ENCODE measurements at places on chromosomes 6 and 20. TPM values are rescaled to one million over a fixed set of nuclear protein-coding genes. Genes with fewer than 3 reads are reported as not detected.
A peak's percentile ranks its signal among the peaks of the same experiment; 100 is the strongest.

DNA sequence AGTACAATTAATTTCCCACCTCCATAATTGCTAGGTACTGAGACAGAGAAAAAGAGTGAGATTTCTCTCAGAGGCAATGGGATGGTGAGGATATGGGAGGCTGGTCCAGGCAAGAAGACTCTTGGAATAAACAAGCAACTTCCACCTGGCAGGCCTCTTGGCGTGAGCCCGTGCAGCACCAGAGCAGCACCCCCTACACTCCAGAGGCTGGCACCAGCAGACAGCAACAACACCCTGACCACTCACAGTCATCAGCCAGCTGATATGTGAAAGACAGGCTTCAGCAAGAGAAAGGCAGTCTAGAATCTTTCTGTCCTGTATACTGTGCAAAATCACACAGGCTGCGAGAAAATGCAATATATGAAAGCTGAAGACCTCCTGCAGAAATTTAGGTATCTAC is 59.7 kb downstream of the KIF13A start:
- peaks cover 3% of the 10 kb centered on the region for H3K4me1 ChIP-seq
- DNase-seq: no peak
- H3K4me3 ChIP-seq: no peak overlapping the region
- H3K27me3 ChIP-seq: no peaks in the 10 kb centered on the region
- no peaks in the 10 kb centered on the region for H3K36me3 ChIP-seq

GRCh38 chr6:31204751-31205145 is 34.3 kb upstream of the POU5F1 start:
- H3K27me3 ChIP-seq: no peaks in the 10 kb centered on the region
- H3K4me1 ChIP-seq: peaks cover 50% of the 10 kb centered on the region
- peak overlapping the region; percentile 96 for H3K27ac ChIP-seq
- no peak for DNase-seq

DNA sequence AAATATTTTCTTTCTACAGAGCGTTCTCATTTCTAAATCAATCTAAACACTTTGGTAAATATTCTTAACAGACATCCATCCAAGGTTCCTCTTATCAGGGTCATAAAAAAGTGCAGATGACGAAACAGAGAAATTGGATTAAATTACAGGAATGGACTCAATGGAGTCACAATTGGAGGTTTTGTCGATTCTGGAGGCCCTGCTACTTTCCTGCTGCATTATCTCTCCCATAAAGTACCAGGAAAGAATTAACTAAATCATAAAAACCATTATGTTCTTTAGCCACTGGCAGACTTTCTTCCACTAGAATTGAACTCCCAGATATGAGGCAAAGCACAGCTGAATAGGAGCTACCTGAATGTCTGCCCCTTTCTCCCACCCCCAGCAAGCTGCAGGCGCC is 610.6 kb downstream of the HDGFL1 start:
- no peak for DNase-seq
- H3K4me3 ChIP-seq: no peak overlapping the region
- H3K27ac ChIP-seq: no peak overlapping the region

DNA sequence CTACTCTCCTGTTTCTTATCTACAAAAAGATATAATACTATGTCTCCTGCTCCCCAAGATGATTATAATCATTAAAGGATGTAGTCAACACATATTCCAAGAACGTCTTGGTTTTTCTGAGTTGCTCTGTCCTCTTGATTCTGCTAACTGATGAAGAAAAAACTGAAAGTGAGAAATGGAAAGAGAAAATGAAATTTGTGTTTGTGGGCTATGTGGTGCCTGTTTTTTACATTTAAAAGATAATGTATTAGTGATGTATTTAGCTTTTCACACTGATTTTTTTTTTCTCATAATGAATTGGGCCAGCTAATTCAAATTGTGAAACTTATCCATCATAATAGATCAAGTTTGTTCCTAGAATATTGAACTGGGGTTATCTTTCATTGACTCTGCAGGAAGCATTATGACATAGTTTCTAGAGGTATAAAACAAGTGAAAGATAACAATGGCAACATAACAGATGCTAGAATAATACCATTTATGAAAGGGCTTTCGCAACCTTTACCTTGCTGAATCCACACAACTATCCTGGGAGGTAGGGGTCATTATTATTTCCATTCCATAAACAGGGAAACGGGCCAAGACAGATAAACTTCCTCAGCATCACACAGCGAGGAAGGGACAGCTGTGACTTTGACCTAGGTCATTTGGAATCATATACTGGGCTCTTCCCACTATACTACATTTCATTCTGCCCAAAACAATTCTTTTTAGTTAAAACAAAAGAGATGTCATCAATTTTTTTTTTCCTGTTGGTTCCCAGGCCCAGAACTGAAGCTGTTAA is 336.7 kb downstream of the GJA1 start:
- H3K4me1 ChIP-seq: no peaks in the 10 kb centered on the region
- H3K36me3 ChIP-seq: no peaks in the 10 kb centered on the region
- H3K4me3 ChIP-seq: no peak overlapping the region
- H3K27ac ChIP-seq: no peak overlapping the region
- H3K27me3 ChIP-seq: no peaks in the 10 kb centered on the region

Gene IP6K3
- total RNA-seq: 5.8 TPM

GRCh38 chr6:26284537-26285142 is 80.4 kb upstream of the BTN3A2 start:
- DNase-seq: peak; percentile 92
- no peaks in the 10 kb centered on the region for H3K36me3 ChIP-seq
- H3K27me3 ChIP-seq: no peaks in the 10 kb centered on the region
- H3K27ac ChIP-seq: peak overlapping the region; percentile 96
- H3K4me3 ChIP-seq: peak overlapping the region; percentile 56

DNA sequence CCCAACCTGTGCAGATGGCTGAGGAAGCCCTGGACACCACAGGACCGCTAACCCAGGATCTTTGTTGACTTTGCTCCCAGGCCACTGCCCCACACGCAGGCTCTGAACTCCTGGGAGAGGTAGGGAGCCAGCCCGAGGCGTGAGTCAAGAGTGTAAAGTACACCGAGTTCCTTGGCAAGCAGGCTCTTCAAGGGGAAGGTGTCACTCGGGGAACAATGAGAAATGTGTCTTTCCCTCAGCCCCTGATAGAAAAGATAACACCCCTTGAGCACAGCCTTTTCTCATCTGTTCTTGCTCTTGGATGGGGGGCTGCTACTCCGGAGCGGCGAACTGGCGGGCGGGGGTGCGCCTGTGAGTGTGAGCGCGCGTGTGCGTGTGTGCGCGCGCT is 472 bp upstream of the EDN3 start:
- DNase-seq: no peak
- peak overlapping the region; percentile 55 for H3K4me3 ChIP-seq
- no peaks in the 10 kb centered on the region for H3K36me3 ChIP-seq
- H3K4me1 ChIP-seq: no peaks in the 10 kb centered on the region
- peaks cover 25% of the 10 kb centered on the region for H3K27me3 ChIP-seq

GRCh38 chr20:48618052-48618451 is 209.7 kb downstream of the PREX1 start:
- H3K4me3 ChIP-seq: no peak overlapping the region
- no peak overlapping the region for H3K27ac ChIP-seq
- H3K36me3 ChIP-seq: no peaks in the 10 kb centered on the region
- DNase-seq: peak; percentile 66
- H3K27me3 ChIP-seq: no peaks in the 10 kb centered on the region
- peaks cover 19% of the 10 kb centered on the region for H3K4me1 ChIP-seq

Gene CYP21A2
- 12.2 TPM for total RNA-seq

- no peaks in the 10 kb centered on the region for H3K27me3 ChIP-seq
- no peak overlapping the region for H3K27ac ChIP-seq
- H3K36me3 ChIP-seq: no peaks in the 10 kb centered on the region
- H3K4me3 ChIP-seq: no peak overlapping the region
- H3K4me1 ChIP-seq: no peaks in the 10 kb centered on the region
- DNase-seq: no peak
These were observed 196.5 kb upstream of the THBS2 start for GRCh38 chr6:169450097-169450496.

- no peak for DNase-seq
- H3K4me3 ChIP-seq: no peak overlapping the region
- no peaks in the 10 kb centered on the region for H3K36me3 ChIP-seq
- peaks cover 75% of the 10 kb centered on the region for H3K27me3 ChIP-seq
- H3K4me1 ChIP-seq: no peaks in the 10 kb centered on the region
These were observed 554 bp upstream of the LAMA4 start for GRCh38 chr6:112254921-112255320.

Gene VWA7
- 0.68 TPM for total RNA-seq

DNA sequence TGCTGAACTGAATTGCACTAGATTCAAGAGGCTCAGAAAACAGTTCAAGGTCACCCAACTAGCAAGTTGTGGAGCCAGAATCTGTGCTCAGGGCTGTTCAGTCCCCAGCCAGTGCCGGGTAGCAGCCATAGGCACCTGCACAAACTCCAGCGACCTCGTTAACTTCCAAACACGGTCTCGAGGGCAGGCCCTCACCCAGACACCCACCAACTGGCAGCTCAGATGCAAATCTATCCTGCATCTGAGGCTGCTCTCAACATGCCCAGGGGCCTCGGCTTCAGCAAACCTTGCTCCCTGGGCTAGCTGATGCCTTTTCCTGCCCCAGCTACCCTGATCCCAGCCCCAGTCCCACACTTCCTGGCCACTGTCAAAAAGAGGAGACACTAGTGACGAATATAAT is 3.7 kb downstream of the JPH2 start:
- no peak overlapping the region for H3K27ac ChIP-seq
- H3K27me3 ChIP-seq: peaks cover 13% of the 10 kb centered on the region
- peaks cover 20% of the 10 kb centered on the region for H3K4me1 ChIP-seq
- H3K4me3 ChIP-seq: no peak overlapping the region
- H3K36me3 ChIP-seq: no peaks in the 10 kb centered on the region

Gene SLC52A3
- not detected for total RNA-seq

Gene LRRC73
- total RNA-seq: 0.60 TPM

GRCh38 chr6:4805553-4806336 is 29.5 kb downstream of the CDYL start:
- DNase-seq: no peak
- H3K4me3 ChIP-seq: no peak overlapping the region
- H3K36me3 ChIP-seq: no peaks in the 10 kb centered on the region
- no peak overlapping the region for H3K27ac ChIP-seq

GRCh38 chr20:12679447-12679846 is 329.3 kb upstream of the SPTLC3 start:
- H3K4me1 ChIP-seq: no peaks in the 10 kb centered on the region
- no peak overlapping the region for H3K4me3 ChIP-seq
- no peak for DNase-seq
- no peaks in the 10 kb centered on the region for H3K36me3 ChIP-seq
- no peaks in the 10 kb centered on the region for H3K27me3 ChIP-seq
- no peak overlapping the region for H3K27ac ChIP-seq

GRCh38 chr6:122619309-122619708 is 9.1 kb downstream of the PKIB start:
- peaks cover 2% of the 10 kb centered on the region for H3K27me3 ChIP-seq
- H3K4me3 ChIP-seq: no peak overlapping the region
- H3K27ac ChIP-seq: no peak overlapping the region
- no peaks in the 10 kb centered on the region for H3K4me1 ChIP-seq
- H3K36me3 ChIP-seq: no peaks in the 10 kb centered on the region

DNA sequence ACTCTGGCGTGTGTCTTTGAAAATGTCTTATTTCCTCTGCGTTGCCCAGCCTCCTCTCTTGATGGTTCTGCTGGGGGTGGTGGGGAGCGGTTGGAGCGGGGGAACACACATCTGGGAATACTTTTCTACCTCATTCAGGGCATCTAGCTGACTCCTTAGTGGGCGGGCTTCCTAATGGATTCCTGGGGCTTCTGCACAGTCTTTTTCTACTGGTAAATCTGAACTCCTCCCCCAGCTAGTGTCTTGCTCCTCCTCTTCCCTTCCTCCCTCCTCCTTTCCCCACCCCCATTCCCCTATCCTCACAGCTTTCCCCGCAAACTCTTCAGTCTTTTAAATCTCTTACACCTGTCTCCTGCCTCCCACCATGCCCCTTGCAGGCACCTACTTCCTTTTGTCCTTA is 74.4 kb downstream of the PRL start:
- H3K36me3 ChIP-seq: no peaks in the 10 kb centered on the region
- no peak overlapping the region for H3K27ac ChIP-seq

Gene FAM120B
- total RNA-seq: 26.8 TPM

DNA sequence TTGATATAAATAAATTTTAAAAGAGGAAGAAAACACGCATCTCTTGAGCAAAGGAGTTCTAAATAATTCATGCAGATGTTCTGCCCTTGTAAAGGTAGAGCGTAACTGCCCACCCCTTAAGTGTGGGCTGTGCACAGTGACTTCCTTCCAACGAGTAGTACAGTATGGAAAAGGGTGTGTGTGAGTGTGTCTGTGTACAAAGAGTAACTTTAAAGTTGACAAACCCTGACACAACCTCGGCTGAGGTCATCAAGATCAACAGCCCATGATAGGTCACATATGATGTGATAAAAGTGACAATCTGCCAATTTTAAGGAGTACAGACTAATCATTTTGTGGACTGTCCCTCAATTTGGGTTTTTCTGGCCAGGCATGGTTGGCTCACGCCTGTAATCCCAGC is 225.7 kb downstream of the ATXN1 start:
- no peaks in the 10 kb centered on the region for H3K27me3 ChIP-seq
- no peak overlapping the region for H3K27ac ChIP-seq
- no peaks in the 10 kb centered on the region for H3K36me3 ChIP-seq

DNA sequence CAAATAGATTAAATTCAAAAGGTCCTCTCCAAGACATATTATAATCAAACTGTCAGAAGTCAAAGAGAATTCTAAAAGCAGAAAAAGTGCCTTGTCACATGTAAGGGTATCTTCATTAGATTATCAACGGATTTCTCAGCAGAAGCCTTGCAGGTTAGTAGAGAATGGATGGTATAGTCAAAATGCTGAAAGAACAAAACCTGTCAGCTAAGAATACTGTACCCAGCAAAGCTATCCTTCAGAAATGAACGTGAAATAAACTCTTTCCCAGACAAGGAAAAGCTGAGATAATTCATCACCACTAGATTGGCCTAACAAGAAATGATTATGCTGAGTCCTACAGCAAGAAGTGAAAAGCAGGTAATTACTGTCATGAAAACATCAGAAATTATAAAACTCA is 92.9 kb downstream of the STXBP5 start:
- H3K36me3 ChIP-seq: peaks cover 52% of the 10 kb centered on the region
- no peaks in the 10 kb centered on the region for H3K27me3 ChIP-seq
- DNase-seq: no peak

- no peak overlapping the region for H3K4me3 ChIP-seq
- no peaks in the 10 kb centered on the region for H3K27me3 ChIP-seq
- no peaks in the 10 kb centered on the region for H3K4me1 ChIP-seq
- H3K27ac ChIP-seq: no peak overlapping the region
These were observed 254.6 kb downstream of the EPHA7 start for GRCh38 chr6:93164781-93165180.

Gene DSN1
- 10.0 TPM for total RNA-seq

Gene RING1
- 13.4 TPM for total RNA-seq

DNA sequence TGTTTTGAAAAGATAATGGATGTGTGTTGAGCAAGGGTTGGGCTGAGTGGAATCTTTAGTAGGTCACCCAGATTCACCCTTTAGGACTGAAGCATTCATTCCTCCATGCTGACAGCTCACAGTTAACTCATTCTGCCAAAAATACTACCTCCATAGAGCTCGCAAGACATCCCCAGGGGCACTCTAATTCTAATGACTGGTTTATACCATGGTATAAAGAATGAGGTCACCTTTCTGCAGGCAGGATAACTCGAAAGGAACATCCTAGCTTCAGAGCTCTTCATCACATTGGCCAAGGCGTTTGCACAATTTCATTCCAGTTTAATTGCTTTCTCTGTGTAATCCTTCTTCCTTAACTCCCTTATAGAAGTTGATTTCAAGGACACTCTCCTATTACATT is 1257.2 kb upstream of the EYS start:
- no peaks in the 10 kb centered on the region for H3K36me3 ChIP-seq
- H3K4me1 ChIP-seq: no peaks in the 10 kb centered on the region
- H3K27ac ChIP-seq: no peak overlapping the region
- H3K4me3 ChIP-seq: no peak overlapping the region
- DNase-seq: no peak

Gene ANGPT4
- total RNA-seq: not detected

GRCh38 chr6:43771858-43772680 is 2.1 kb downstream of the VEGFA start:
- H3K4me1 ChIP-seq: peaks cover 19% of the 10 kb centered on the region
- H3K36me3 ChIP-seq: no peaks in the 10 kb centered on the region
- no peaks in the 10 kb centered on the region for H3K27me3 ChIP-seq
- H3K27ac ChIP-seq: peak overlapping the region; percentile 91
